ENCODE measurements at places on chromosomes 3 and 15.

DNA sequence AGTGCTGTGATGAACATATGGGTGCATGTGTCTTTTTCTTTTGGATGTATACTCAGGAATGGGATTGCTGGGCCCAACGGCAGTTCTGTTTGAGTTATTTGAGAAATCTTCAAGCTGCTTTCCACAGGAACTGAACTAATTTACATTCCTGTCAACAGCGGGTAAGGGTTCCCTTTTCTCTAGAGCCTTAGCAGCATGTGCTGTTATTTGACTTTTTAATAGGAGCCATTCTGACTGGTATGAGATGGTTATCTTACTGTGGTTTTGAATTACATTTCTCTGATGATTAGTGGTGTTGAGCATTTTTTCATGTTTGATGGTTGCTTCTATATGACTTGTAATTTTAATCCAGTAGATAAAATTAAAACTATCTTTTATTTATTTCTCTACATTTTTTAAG, 1168.6 kb upstream of the ALCAM start:
- no peak for DNase-seq

DNA sequence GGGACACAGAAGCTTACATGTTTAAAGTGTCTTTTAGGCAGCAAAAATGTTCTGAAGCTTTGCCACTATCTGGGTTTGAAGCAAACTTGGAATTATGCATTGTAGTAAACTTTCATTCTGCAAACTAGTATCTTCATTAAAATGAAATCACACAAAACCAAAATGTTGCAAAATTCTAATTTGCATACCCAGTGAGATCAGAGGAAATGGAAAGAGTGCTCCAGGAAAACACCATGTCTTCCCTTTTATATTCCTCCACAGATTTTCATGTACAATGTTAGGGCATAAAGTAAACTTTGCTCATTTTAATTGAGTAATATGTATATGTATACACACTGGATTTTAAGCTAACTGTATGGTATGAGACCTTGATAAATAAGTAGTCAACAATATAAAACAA, 23.9 kb downstream of the ANO10 start:
- no peak for DNase-seq

DNA sequence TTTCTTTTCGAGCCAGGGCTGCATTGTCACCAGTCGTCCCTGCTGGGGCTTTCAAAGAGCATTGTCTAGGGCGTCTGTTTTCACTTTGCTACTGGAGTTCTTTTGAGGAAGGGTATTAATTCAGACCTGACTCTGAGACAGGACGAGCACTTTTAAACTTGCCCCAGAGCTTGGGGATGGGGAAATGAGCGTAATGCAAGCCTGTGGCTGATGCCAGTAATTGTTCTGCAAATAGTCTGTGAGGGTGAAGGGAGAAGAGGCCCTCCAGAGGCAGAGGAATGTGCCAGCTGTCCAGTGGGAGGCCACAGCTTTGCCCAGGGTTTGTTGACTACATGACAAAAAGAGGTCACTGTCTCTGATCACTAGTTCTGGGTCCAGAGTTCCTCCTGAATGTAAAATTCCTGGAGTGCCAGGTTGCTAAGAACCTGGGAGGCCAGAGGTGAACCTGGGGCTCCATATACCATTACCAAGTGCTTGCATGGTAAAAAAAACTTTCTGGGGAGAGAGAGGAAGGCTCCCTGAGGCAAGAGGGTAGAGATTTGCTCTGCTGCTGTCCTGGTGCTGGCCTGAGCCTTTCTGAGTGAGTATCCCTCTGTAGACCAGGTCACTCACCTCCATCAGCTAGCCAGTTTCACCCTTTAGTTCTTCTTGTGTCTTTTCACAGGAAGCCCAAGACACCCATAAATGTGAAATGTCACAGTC, 14.8 kb downstream of the EEFSEC start:
- no peak for DNase-seq

DNA sequence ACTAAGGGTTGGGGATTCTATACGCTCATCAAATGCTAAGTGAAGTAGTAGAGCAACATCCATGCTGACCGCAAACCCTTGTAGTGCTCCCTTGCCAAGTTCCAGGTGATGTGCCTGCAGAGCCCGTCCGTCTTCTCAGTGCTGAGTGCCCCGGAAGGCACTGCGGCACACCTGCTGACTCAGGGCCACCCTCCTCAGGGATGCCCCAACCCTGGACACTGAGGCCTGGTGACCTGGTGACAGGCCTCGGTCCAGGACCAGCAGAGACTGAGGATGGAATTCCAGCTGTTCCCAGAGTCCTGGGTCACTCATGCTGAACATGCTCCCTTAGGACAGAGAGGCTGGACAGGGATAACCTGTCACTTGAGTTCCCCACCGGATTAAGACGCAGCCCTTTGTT, 422.5 kb downstream of the OCA2 start:
- no peak for DNase-seq

DNA sequence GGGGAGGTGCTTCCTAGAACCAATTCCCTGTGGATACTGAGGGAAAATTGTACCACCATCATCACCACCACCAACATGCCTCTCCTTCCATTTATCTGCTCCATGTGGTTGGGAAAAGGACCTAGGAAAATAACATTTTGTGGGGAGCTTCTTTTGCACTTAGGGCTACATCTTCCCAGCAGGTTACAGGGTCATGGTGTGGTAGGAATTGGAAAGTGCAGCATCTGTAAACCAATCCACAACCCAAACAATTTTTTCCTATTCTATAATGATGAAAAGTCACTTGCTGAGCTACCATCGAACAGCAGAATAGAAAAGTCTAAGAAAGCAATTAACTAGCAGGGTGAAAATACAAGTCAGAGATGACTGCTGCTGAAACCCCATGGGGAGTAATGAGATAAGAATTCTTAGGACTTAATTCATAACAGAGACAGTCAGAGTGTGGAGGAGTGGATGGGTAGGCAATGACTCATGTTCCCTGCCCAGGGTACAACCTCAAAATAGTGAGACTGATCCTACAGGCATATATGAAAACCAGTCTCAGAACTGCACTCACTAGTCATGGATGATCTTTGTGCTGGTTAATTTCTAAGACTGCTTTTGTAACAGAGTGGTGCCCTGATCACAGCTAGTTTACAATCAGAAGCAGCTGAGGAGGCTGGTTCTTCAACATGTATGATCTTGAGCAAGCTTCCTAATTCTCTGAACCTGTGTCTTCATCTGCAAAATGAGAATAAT, 38.1 kb upstream of the LEKR1 start:
- DNase-seq = no peak

GRCh38 chr3:128461731-128462130, 5.0 kb downstream of the DNAJB8 start:
- DNase-seq = no peak

DNA sequence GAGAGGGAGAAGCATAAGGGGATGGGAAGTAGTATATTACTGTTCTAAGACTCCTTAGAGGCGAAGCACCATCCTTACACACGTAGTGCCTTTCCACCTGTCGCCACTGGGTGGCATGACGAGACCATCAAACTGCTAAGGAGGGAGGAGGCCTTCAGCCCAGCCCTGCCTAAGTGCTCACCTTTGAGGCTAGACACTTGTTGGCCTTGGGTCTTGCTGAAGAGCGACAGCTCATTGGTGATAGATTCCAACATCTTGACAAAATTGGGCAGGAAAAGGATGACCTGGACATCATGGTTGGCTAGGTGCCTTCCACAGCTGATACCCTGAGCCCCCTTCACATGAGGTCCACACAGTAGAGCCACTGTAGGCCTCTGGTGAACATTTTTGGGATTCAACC, 19.6 kb downstream of the CLK3 start:
- DNase-seq = no peak

- DNase-seq = no peak
Measured at GRCh38 chr15:38058596-38059075, 124.2 kb downstream of the TMCO5A start.

GRCh38 chr15:69954666-69955065, 143.1 kb downstream of the TLE3 start:
- DNase-seq = no peak

- DNase-seq = no peak
Measured at GRCh38 chr3:179796421-179796820, 143.6 kb downstream of the USP13 start.

GRCh38 chr15:36218991-36219390, 360.4 kb upstream of the CDIN1 start:
- no peak for DNase-seq

DNA sequence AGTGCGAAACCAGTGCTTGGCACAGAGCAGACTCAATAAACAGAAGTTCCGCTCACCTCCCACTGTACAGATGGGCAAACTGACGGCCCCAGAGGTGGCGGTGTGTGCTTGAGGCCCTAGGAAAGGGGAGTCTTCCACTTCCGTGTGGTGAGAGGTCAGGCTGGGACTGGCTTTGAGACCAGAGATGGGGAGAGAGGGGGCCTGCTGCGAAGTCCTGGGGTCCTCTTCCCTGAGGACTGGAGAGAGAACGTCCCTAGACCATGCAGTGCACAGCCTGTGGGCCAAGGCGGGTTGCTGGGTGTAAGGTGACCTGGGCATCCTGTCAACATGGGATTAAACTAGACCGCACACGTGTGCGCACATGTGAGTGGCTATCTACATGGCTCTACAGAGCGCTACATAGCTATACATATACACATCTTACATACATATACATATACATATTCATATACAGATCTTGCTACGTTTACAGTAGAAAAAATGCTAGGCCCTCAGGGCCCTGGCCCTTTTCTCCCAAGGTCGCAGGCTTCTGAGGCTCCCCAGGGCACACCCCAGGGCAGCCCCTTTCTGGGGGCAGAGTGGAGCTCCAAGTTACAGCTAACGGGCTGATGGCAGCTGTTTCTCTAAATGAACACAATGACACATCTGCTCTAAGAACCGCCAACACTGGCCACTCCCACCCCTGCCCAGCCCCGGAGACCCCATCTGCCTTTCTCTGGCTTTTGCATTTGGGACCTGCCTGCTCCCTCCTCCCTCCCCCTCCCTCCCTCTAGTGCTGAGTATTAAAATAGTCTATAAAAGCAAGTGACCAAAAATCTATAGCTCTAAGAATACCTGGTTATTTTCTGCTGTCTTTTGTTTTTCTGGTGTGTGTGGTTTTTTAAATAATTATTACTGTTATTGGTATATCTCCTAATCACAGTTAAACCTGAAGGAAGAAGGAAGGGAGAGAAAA, 47.0 kb downstream of the HCN4 start:
- DNase-seq = no peak

DNA sequence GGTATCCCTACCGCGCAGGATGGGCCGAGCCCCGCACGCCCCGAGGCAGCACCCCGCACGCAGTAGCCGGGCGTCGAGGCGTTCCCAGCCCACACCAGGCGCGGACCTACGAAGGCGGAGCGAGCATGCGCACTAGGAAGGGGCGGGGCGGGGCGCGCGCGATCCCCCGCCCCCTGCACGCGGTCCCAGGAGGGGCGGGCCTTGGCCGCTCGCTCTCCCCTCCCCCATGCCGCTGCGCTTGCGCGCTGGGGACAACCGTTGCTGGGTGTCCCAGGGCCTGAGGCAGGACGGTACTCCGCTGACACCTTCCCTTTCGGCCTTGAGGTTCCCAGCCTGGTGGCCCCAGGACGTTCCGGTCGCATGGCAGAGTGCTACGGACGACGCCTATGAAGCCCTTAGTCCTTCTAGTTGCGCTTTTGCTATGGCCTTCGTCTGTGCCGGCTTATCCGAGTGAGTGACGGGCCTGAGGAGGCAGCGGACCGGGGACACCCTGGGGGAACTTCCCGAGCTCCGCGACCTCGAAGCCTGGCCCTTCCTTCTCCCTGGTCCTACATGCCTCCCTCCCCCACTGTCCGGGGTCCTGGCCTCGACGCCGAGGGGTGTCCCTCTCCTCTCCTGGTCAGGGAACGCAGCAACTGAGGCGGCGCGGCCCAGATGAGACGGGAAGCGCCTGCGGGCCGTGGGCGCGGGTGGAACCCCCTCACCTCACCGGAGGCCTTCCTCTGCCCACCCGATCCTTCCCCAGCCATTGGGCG, at the start of gene SPESP1:
Gene SPESP1 (plus strand): TSS at position 258 of the 755 bp plus-strand sequence. CDS start 129 bp downstream, at position 387.
- DNase-seq = no peak

- no peak for DNase-seq
Measured at GRCh38 chr15:70517194-70517590, 246.2 kb downstream of the UACA start.

DNA sequence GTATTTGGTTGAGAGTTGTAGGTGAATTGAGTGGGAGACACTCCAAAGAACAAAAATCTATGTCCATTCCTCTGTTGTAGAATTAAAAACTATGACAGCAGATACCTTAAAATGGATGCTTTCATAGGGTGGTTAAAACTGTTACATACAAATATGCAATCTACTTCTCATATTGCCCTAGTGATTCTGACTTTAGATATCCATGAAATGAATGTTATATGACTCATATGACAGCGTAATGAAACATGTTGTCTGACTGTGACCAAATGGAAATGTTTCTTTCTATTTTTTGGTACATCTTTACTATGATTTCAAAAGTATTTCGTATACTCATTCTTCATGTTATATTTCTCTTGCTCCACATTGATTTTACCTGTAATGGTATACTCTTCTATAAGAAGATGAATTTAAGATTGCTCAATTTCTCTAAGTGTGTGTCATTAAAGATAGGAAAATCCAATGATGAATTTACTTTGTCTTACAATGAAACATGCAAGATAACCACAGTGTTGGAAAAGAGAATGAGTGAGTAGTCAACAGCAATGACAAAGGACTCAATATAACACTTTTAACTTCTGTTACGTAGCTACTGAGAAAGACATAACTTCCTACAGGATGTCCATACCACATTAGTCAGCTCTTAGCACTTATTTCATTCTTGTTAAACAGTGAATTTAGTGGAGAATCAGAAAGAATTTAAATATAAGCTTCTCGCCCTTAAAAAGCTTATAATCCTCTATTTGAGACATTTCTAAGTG, 79.3 kb upstream of the LSAMP start:
- DNase-seq = no peak

DNA sequence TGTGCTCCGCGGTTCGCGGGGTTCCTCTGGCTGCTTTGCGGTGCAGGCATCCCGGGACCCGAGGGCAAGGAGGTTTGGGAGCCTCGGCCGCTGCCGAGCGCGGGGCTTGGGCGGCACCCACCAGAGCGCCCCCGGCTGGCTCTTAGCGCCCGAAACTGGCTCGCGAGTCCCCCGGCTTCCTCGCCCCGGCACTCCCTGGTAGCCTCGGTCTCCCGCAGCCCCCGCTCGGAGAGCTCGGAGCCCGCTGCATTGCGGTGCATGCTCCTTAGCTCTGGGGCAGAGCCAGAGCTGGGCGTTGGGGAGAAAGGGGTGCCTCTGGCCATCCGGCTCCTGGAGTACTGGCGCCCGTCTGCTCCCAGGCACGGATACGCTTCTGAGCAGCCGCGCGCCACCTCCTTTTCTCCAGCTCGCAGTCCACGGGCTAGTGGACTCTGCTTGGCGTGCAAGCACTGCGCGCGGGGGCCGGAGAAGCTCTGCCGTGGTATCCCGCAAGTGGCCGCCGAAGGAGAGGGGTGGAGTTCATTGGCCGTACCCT, 753 bp downstream of the EPHB1 start:
- DNase-seq = no peak

- no peak for DNase-seq
Measured at GRCh38 chr15:46344115-46344724, 709.4 kb downstream of the SQOR start.

- DNase-seq = no peak
Measured at GRCh38 chr3:111473550-111473949, 68.4 kb upstream of the CD96 start.

DNA sequence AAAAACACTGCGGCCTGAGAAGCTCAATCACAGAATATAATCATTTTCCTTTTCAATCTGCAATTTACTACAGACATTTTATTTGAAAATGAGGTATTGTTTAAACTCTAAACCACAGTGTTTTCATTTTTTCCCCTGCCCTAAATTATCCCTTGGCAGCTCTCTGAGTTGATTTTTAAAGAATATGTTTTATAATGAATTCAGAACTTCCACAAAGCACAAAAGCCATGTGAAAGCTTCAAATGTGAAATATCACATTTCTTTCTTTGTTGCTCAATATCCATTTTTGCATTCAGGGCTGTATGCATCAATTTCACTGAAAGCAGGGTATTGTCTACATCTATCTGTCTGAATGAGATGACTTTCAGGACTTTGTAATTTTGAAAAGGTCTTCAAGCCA, 813.6 kb upstream of the ALCAM start:
- no peak for DNase-seq
